Stimulated activated CD4-positive, alpha-beta T cell treated with anti-CD3 and anti-CD28 coated beads, Interleukin-1b, Interleukin-23, amount 100 ng/mL, for 24 hours (primary cell): ENCODE measurements at places on chromosomes 2 and 18.

DNA sequence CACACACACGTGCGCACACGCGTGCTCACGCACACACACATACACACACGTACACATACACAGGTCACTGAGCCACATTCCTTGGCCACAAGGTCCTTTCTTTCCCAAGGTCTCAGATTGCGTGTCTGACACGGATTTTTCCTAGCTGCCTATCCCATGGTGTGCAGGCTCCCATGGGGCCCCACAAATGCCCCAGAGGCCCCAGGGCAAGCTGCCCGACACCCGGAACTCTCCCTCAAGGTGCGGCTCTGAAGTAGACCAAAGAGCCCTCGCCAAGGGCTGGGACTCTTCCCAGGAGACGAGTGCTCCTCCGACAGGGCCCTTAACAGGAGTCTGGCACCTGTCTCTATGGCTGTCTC, 46.7 kb downstream of the SDC1 start:
- DNase-seq = no peak

GRCh38 chr18:78776706-78777285, 202.8 kb upstream of the SALL3 start:
- no peak for DNase-seq

- no peak for DNase-seq
Observed at GRCh38 chr2:16038621-16039020, 98.3 kb downstream of the MYCN start.

- DNase-seq = no peak
Observed at GRCh38 chr2:22930781-22931180, 454.2 kb upstream of the KLHL29 start.

DNA sequence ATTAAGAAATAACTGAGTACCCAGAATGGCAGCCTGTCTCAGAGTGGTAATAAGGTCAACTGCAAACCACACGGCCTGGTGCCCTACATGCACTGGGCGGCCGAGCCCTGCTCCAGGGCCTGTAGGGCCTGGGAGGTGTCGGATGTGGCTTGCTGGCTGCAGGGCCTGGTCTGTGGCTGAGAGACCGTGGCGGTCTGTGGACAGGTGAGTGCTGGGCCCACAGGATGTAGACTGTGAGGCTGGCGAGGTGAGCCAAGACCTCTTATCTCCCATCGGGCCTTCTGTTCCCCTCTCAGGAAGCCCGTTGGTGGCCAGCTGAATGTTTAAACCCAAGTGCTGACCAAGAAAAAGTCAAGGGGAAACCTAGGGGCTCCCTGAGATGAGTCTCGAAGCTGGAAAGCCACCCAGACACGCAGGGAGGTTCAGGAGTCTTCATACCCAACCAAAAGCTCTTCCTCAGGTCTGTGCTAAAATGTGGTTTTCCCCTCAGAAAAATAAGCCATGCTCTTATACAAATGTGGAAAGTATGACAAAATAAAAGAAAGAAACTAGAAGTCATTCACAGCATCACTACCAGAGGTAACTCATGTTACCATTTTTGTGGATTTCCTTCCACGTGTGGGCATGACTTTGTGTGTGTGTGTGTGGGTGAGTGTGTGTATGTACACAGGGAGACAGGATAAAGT, 47.7 kb upstream of the CTDP1 start:
- no peak for DNase-seq

DNA sequence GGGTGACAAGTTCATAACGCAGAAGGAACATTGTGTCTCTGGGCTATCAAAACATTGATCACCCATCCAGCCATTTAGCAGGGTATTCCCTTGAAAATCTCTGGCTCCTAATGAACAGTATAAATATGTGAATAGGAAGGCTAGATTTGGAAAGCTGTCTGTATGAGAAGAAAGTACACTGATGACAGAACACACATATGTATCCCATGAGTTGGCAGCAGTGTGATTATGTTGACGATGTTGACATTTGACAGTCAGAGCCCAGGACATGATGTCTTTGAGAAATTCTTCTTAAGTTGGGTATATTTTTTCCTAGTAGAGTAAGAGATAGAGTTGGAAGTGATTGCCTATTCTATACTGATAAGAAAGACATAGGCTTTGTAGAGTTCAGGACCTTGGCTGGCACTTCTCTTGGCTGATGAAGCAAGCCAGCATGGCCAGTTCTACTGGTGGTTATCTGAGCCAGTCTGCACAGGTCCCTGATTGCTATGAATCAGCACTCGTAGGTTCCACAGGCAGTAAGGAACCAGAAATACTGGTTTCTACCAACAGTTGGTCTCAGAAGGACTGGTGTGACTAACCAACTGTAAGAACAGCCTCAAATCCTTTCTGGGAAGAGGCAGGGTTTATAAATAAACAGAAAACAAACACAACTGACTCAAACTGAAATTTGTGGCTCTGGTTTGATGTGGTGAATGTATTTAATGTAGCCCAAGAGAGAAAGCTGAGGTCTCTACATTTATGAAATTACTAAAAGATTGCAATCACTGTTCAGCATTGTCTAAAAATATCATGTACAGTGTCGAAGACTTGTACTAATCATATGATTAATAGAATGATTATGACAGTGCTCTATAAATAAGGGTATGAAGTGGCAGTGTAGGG, 43.9 kb upstream of the RAPH1 start:
- no peak for DNase-seq

- no peak for DNase-seq
Observed at GRCh38 chr18:24613896-24614640, 153.6 kb downstream of the HRH4 start.

- DNase-seq = no peak
Observed at GRCh38 chr2:105795575-105795934, 50.8 kb downstream of the NCK2 start.

DNA sequence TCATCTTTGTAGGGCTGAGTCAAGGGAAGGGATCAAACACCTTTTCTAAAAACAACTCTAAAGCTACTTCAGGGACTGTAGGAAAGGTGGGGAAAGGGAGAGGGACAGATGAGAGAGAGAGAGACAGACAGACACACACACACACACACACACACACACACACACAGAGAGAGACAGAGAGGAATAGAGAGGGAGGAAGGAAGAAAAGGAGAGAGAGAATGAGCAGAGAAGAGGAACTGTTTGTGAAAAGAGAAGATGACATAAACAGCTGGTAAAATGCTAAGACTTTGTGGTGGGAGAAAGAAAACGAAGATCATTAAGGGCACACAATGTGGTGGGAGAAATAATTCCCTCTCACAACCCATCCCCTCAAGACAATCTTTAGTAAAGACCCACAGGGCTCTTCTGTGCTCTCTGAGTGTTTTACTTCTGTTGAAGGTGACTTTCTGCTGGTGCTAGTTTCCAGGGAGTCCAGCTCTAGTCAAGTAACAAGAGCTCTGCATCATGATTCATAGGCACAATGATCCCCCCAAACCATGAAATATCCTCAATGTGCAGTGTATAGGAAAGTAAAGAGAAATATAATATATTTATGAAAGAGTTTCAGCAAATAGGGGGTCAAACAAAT, 77.2 kb upstream of the STK17B start:
- no peak for DNase-seq

DNA sequence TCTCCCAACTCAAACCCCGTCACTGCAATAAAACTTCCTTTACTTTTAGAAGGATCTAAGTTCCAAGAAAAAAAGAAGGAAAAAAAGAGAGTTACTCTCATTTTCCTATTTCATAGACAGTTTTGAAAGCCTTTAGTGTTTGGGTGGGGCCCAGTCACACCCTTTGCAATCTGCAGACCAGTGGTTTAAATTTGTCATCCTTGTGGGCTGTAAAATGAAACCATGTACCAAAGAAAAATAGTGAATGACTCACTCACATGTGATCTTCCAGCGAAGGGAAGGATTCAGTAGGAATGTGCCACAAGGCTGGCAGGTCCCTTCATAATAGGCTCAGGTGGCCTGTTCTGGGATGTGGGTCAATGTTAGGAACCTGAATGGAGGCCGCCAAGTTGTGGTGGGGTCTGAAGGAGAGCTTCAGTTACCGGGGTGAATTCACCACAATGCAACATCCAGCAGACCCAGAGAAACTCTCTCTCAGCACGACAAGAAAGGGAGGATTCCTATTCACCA, 28.3 kb downstream of the ANXA4 start:
- no peak for DNase-seq

DNA sequence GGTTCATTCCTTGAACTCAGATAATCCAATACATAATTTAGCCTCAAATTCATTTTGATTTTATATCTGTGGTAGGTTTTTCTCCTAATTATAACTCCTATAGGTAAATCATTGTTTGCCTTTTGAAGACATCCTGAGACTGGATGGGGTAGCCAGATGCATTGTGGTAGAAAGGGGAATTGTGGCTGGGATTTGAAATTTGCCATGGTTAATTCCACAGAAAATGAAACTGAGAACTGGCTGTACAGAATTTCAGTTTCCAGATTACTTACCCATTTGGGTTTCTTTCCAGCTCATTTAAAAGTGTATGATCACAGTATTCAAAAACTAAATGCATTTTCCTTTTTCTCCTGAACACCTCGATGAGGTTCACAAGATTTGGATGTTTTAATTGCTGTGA, 18.2 kb downstream of the CDKL4 start:
- DNase-seq = no peak
